ENCODE measurements at places on chromosomes 2 and 18.

DNA sequence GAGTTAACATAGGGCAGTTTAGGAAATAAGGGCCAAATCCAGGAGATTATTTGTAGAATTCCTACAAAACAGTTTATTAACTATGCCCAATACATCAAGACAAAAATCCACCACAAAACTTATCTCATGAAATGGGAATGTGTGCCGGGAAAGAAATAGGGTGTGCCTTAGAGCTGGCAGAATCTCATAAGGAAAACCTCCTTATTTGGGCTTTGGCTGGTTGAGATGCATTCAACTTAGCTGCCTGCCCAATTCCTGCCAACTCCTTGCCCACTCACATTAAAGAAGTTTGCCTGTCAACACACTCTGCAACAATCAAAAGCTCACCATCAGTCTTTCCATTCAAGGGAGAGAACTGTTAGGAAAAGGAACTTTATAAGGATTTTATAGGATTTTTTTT lies 500.6 kb downstream of the SATB2 start:
- DNase-seq: no peak

DNA sequence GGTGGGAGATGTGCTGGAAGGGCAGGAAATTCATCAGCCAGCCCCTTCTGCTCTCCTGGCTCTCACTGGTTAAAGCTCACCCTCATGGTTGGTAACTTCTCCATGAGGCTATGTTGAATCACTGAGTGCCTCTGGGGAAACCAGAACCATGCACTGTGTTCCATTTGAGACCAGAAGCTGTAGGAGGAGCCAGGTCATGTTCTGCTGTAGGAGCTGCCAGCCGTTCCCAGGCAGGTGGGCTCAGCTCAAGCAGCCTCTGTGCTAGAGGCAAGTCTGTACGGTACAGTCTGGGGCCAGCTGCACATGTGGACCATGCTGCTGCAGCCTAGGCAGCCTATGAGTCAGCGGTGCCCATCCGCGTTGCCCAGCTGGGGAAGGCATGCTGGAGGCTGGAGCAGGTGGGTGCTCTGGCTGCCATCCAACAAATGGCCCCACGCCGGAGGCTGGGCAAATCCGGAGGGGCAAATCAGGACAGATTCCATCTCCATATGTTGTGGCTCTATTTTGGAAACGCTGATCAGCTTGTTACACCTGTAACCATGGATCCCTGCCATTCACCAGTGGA lies 22.0 kb upstream of the KCNF1 start:
- DNase-seq: no peak

GRCh38 chr2:65357959-65358294 lies 74.5 kb downstream of the SPRED2 start:
- no peak for DNase-seq

- DNase-seq: no peak
Observed at GRCh38 chr18:71252351-71252865, 963.6 kb downstream of the SOCS6 start.

DNA sequence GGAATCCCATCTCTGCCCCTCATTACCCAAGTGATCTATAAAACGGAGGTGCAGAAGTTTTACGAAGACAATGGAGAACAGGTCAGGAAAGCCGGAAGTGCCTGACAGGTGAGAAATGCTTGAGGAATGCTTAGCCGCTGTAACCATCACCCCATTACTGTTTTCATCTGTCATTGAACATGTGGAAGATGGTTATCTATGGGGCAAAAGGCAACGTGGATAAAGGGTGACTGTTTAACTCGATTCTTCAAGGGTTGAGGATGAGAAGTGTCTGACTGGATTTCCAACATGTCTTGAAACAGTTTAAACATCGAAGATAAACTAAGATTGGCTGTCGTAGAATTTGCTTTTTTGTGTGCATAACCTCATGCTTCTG lies 17.3 kb downstream of the HK2 start:
- no peak for DNase-seq

- no peak for DNase-seq
Observed at GRCh38 chr2:32553829-32554432, 73.9 kb upstream of the TTC27 start.

DNA sequence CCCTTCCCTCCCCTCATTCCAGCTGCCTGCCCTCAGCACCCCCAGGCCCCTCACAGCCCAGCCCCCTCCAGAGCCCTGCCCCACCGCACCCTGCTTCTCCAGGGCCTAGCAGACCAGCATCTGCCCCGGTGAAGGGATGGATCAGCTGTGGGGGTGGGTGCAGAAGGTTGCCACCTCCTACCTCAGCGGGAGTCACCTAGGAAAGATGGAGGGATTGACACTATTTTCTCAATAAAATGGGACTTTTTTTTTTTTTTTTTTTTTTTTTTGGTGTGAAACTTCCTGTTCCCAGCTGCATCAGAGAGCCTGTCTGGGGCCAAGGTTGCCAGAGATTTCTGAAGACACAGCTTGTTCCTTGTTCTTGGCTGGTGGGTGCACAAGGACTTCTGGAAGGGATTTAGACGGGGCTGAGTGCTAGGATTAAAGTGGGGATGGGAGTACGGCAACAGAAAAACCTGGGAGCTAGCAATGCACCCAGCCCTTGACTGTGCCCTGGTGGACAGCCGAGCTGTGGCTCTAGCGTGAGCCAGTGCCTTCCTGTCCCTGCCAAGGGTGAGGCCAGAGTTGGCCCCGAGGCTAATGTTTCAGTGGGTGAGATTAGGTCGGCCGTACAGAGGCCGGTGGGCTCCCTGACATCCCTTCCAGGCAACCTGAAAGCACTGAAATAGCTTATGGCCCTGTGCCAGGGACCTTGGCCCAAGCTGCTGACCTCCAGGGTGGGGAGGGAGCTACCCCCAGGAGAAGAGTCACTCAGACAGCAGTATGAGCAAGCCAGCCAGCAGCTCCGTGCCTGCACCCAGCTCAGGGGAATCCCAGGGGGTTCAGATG lies 4.6 kb downstream of the B3GNT7 start:
- no peak for DNase-seq

GRCh38 chr18:72086421-72086820 lies 457.7 kb downstream of the CBLN2 start:
- DNase-seq: no peak

DNA sequence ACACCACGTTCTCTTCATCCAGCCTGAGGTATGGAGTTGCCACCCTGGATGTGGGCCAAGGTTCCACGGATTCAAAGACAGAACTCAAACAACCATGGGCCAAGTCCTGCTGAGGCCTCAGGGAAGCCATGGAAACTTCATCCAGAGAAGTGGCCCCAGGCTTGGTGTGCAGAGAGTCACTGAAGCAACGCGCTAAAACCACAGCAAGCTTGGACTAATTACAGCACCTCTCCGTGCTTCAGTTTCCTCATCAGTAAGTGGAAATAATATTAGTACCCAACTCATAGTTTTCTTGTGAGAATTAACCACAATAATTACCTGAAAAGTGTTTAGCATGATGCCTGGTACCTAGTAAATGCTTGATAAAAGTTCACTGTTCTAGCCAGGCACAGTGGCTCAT lies 19.2 kb upstream of the AP1S3 start:
- no peak for DNase-seq

- no peak for DNase-seq
Observed at GRCh38 chr2:149167001-149167780, 128.7 kb downstream of the LYPD6B start.

DNA sequence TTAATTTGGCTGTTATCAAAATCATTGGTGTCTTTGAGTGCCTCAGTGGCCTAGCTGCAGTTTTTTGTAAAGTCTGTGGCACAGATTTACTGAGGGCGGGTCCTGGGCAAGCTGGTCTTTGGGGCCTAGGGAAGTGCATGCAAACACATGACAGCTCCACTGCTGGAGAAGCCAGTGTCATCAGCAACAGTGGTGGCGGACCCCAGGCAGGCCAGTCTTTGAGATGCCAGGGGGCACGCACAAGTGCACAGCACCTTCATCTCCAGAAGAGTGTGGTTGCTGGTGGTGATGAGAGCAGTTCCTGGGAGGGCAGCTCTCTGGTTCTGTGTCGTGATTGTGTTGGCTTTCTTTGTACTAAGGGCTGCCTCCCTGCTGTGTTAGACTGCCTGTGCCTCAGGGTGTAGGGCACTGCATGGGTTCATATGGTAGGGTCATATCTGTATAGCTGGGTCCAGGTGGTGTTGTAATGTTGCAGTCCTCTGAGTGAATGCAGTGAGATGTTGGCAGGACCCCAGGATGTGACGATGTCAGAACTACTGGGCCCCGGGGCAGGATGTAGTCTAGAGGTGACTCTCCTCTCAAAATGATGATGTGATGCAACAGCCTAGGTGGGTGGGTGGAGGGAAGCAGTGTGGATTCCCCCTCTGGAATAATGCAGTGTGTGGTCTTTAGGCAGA lies 646.7 kb upstream of the CDH2 start:
- no peak for DNase-seq

DNA sequence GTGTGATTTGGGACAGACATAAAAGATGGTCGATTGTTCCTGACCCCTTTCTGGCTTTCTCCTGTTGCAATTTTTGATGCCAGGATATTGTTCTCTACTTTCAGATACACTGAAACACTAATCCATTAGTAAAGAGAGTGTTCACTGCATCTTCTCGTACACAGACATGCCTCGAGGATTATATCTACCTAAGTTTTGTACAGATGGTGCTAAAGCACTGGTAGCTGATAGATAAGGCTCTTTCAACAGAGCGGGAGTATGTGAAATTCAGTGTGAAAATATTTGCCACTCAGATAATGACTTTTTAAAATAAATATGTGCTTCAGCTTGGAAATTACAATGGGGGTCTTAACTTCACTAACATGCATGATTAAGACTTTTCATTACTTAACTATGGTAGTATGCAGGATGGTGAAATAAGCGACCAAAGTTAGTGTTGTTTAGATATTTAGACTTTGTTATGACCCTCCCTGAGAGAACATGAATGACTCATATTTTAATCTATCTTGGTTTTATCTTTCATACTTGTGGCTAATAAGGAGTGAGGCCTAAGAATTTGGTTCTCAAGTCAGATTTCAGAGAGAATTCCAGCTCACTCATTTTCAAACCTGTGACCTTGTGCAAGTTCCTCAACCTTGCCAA lies 474.9 kb downstream of the NRXN1 start:
- DNase-seq: no peak

GRCh38 chr2:165283342-165283741 lies 44.1 kb downstream of the SCN2A start:
- no peak for DNase-seq

DNA sequence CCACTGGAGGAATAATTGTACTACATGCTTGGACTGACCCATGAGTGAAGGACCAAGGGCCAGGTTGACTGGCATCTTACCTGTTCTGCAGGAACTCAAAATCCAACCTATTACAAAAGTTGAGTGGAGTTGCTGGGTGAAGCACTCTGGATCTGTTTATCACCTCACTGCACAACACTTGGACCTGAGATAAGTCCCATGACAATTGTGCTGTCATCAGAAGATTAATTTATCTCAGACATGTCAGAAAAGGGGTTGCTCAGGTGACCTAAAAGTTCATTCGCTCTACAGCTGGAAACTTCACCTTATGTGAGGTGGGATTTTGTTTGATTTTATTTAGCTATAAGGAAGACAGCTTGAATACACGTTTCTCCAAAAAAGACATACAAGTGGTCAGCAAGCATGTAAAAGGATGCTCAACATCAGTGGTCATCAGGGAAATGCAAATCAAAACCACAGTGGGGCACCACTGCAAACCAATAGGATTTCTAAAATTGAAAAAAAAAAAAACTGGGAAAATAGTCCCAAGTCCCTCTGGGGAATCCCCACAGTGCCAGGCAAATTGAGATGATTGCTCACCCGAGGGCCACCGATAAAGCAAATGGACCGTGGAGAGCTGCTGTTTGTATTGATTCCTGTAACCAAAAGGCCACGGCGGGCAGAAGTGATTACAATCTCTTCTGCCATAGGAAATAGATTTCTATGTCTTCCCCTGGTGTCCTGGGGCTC lies 65.8 kb upstream of the SLC35F5 start:
- DNase-seq: no peak

GRCh38 chr18:42937436-42937835 lies 178.0 kb downstream of the RIT2 start:
- DNase-seq: no peak

- DNase-seq: peak; percentile 32
Observed at GRCh38 chr2:1769703-1770422, 25.5 kb upstream of the PXDN start.

DNA sequence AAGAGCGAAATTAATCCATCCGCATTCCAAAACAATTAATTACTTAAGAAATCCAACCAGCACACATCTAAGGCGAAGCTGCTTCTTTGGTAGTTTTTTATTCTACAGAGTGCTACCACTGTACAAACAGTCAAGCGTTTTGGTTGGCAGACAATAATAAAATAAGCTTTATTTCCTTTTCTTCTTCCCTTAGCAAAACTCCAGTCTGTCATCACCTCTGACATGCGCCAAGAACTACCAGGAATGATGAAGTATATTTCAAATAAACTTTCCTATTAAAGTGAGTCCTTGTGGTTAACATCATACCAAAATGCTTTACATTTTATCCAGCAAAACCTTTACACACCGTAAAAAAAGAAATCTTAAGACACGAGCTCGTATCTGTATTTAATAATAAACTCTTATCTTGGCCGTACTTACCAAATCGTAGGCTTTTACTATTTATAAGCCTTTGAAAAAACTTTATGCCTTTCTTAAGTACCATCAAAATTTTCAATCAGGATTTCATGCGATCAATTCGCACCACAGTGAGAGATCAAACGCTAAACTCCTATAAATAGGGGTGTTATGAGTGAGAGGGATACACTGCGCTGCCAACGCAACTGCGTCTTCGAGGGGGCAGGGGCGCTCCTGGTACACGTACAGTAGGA lies 1.3 kb downstream of the ATL2 start:
- no peak for DNase-seq

- DNase-seq: no peak
Observed at GRCh38 chr2:41657226-41657625, 390.6 kb upstream of the PKDCC start.

DNA sequence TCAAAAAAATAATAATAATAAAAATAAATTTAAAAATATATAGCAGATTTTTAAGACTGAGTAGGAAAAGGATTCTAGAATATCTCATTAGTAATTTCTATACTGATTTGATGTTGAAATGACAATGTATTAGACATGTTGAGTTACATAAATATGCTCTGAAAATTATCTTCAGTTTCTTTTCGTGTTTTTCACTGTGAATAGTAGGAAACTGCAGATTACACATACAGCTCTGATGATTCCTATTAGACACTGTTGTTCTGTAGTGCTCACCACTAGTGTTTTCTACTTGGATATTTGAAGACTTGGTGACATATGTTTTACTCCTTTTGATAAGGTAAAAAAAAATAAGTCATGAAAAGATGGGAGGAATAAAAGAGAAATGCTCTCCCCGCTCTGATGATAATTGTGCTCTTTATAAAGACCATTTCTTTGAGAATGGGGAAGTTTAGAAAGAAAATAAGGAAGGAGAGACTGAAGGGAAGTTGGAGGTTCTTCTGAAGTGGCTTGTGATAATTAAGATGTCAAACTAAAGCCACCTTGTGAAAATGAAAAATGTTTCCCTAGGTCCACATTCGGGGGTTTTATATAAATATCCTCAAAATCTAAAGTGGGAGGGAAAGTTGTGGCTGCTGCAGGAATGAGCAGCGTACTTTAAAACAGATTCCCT lies 52.9 kb downstream of the SLC9A2 start:
- no peak for DNase-seq

DNA sequence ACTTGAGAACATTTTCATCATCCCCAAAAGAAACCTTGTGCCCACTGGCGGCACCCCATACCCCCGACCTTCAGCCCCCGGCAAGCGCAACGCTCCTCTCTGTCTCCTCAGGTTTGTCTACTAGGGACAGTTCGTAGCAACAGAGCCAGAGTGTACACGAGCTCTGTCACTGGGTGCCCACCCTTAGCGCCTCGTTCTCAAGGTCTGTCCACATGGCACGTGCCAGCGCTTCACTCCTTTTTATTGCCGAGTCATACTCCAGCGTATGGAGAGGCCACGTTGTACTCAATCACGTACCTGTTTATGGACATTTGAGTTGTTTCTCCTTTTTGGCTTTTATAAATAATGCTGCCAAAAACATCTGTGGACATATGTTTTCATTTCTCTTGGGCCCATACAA lies 30.3 kb upstream of the GPC1 start:
- no peak for DNase-seq
